Iris pigment epithelial cell (primary cell): ENCODE measurements at places on chromosomes 4 and X.

- DNase-seq = peak; percentile 87
Observed at GRCh38 chrX:118726887-118727685, at the start of gene IL13RA1. IL13RA1 (plus strand) TSS chrX:118727606; CDS start chrX:118727639, 33 bp downstream.

DNA sequence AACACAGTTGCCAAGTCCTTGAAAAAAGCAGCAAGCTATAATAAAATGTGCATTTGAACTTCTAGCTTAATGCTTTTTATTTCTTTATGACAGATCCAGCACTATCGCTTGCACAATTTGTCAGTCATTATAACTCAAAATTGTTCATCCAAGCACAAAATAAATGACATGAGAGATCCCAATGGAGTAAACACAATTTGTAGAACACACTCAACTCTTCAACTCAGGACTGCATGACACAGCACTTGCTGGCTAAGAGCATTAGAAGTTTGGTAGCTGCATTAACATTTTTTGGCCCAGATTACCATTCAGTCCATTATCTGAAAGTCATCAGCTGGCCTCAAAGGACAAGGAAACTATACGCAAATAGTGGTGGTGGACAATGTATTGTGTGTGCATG lies 530.1 kb downstream of the INPP4B start:
- DNase-seq = peak; percentile 6

DNA sequence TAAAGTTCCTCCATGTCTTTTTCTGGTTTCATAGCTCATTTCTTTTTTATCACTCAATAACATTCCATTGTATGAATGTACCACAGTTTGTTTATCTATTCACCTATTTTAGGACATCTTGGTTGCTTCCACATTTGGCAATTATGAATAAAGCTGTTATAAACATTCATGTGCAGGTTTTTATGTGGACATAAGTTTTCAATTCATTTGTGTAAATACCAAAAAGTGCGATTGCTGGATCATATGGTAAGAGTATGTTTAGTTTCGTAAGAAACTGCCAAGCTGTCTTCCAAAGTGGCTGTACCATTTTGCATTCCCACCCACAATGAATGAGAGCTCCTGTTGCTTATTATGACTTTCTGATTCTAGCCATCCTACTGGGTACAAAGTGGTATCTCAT lies 36.3 kb upstream of the ZFX start:
- DNase-seq = peak; percentile 57

DNA sequence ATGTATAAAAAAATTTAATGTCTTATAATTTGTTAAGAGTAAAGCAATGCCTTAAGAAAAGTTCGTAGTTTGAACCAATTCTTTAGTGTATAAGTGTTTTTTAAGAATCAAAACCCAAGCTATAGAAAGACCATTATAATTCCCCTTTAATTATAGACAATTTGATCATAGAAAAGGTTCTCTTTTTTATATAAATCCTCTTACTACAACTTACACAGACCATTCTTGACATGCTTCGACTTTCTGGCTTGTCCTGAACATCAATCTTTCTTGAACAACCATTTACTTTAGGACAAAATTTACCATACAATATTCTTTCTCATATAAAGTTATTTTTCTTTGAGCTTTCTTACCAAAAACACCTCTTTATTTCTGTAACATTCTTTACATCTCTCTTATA lies 330.5 kb upstream of the SPANXN1 start:
- DNase-seq = no peak

- DNase-seq = no peak
Observed at GRCh38 chr4:177401658-177402273, 40.5 kb downstream of the AGA start.

DNA sequence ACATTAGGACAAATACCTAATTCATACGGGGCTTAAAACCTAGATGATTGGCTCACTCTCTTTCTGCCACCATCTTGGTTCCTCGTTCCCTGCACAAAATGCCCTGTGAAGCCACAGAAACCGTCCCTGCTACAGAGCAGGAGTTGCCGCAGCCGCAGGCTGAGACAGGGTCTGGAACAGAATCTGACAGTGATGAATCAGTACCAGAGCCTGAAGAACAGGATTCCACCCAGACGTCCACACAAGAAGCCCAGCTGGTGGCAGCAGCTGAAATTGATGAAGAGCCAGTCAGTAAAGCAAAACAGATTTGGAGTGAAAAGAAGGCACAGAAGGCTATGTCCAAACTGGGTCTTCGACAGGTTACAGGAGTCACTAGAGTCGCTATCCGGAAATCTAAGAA lies 34.3 kb downstream of the TRIM61 start:
- no peak for DNase-seq

- DNase-seq = peak; percentile 89
Observed at GRCh38 chr4:71126719-71127118, 133.3 kb downstream of the DCK start.

GRCh38 chrX:63551856-63552255 lies 200.7 kb upstream of the SPIN4 start:
- DNase-seq = no peak

GRCh38 chrX:85517994-85518718 lies 138.7 kb upstream of the POF1B start:
- no peak for DNase-seq

DNA sequence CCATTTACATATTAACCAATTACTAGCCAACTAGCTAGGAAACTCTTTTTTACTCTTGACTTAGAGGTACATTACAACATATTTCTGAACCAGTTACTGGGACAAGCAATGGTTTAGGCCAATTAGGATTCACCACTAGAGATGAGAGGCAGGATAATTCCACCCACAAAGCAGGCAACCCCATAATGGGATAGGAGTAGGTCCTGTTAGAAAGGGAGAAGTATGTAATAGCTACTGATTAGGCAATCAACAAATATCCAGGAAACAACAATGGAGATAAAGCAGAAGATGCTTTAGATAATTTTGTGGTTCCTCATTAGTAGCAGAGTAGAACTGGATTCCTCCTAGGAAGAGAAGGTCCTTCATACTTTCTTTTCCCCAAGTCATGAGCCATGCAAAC lies 173.8 kb upstream of the GLRA2 start:
- no peak for DNase-seq

DNA sequence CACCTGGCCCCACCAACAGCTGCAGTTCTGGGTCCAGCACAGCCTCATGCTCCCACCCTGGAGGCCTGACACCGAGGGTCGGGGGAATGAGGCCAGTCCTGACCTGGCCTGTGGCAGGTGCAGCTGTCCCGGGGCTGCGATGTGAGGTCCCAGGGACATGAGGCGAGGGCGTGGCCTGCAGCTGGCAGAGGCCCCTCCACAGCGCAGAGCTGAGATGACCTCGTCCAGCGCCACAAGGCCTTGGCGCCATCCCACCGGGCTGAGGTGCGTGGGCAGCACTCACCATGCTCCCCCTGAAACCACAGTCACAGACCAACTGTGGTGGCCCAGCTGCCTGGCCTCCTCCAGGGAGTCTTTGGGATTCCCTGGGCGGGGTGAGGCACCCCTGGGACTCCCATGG lies 26.6 kb upstream of the ADRA2C start:
- DNase-seq = no peak

GRCh38 chr4:70298051-70298450 lies 36.7 kb upstream of the CABS1 start:
- no peak for DNase-seq
